HT-29 (cell line): ENCODE measurements at places on chromosomes 7 and 10.

- DNase-seq: no peak
Observed at GRCh38 chr7:99129001-99129400, 14.9 kb downstream of the SMURF1 start.

DNA sequence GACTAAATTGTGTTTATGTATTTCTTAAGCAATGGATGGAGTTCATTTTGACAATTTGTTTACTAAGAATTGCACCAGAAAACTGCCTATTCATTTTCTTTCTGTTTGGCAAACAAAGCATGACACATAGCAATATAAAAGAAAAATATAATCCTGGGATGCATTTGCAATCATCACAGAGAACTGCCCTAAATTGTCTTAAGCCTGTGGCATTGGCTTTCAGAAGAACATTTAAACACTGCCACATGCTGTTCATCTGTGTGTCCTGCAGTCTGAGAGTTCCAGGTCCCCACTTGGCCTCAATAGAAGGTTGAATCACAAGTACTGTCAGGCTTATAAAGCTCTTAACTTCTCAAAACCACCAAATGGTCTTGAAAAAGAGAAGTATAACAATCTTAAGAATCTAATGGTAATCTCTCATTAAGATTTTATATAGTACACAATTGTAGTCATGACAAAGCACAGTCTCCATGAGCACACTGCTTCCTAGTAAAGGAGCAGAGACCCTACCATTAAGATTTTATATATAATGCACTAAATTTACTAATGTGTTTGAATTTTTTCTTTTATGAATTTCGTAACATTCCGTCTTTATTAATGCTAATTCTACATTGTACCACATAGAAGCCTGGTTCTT lies 29.9 kb downstream of the RNLS start:
- peak; percentile 80 for DNase-seq

DNA sequence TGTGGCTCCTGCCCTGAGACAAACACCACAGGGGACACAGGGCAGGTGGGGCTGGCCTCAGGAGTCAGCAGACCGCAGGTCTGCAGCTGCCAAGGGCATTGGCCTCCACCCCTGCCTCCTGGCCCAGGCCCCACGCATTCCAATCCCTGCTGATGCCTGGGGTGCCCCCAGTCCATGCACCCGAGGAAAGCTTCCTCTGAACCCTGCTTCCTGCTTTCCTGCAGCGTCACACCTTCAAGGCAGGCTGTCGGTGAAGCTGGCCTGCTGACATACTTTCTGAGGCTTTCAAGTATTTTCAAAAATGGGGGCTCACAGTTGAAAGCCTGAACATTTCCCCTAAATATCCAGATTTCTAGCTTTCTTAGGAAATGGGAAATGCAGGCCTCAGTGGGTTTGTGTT lies 22.5 kb upstream of the ANTXRL start:
- no peak for DNase-seq

DNA sequence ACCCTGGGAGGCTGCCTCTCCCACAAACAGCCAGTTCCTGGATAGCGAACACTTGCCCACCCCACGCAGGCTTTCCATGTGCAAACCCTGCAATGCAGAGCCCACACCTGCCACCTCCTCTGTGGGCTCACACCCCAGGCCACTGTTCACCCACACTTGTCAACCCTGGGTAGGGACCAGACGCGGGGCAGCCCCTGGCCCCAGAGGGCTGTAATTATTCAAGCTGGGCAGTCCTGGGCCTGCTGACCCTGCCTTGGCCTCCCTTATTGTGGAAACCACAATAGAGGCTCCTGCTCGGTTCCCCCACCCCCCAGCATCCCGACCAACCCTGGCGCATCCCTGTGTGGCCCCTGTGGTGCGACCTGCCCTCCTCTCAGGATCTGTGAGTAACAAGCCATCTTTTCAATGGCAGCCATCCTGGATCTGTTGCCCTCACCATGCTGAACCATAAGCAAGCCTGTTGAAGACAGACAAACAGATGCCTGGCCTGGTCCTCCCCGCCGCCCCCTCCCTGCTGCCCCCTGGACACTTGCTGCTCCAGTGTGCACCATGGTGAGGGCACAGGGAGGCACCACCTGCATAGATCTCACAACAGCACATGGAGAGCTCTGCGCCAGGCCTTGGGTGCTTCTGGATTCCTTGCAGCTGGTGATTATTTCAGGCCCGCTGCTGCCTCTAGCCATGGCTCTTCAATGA lies 15.8 kb upstream of the UBE3C start:
- DNase-seq: no peak

GRCh38 chr7:91325726-91326125 lies 61.5 kb downstream of the FZD1 start:
- DNase-seq: no peak

DNA sequence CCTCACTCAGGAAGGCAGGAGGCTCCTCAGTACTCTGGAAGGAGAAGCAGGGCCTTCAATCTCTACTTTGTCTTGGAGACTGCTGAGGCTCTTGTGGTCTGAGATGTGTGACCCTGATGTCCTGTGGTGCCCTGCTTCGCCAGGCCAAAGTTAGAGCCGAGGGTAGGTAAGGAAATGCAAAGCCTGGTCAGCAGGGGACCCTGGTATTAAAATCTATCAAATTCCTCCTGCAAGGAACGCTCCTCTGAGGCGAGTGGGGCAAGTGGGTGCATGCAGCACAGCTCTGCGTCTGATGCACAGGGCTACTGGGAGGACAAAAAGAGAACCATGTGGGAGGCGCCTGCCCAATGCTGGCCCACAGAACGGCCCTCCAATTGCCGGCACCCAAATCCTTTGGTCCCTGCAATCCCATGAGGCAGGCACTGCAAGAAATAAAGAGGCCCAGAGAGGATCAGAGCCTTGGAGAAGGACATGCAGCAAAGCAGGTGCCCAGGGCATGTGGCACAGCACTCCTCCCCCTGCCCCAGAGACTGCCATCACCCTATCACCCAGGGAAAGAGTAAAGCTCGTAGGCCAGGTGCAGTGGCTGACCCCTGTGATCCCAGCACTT lies 23.1 kb upstream of the ZMIZ1 start:
- no peak for DNase-seq

GRCh38 chr7:44709011-44709915 lies 39.4 kb upstream of the ZMIZ2 start:
- DNase-seq: no peak
